ENCODE measurements at places on chromosomes 3 and 15.

GRCh38 chr3:50264383-50264963 is 4.5 kb upstream of the SEMA3B start:
- DNase-seq, result peak; percentile 99

- no peak for DNase-seq
These were observed 341.3 kb upstream of the ADAMTS9 start for GRCh38 chr3:65029130-65029529.

- DNase-seq, result no peak
These were observed 98.3 kb downstream of the CMSS1 start for GRCh38 chr3:99915906-99916432.

- no peak for DNase-seq
These were observed 35.3 kb downstream of the TCF12 start for GRCh38 chr15:56953790-56954189.

DNA sequence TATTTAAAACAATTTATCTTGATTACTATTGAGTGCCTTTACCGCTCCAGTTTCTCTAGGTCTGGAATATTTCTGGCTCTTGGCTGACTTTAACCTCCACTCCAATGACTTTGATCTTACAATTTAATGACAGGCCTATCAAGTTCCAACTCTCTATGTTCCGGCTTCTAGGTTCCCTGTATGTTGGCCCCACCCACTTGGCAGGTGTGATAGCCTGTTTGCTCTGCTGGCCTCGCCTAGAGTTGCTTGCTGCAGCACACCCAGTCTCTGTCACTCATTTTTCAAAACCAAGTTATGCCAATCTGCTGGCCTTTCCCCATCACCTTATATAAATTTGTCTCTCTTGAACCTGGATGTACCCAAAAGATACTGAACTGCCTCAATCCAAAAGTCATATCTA is 428.0 kb downstream of the ROBO1 start:
- DNase-seq, result no peak

GRCh38 chr3:149701206-149701976 is 43.6 kb upstream of the WWTR1 start:
- DNase-seq, result no peak

GRCh38 chr15:74869726-74870407 is 3.3 kb downstream of the SCAMP2 start:
- DNase-seq, result peak; percentile 42

GRCh38 chr3:68017069-68017468 is 362.7 kb upstream of the SUCLG2 start:
- DNase-seq, result no peak

- no peak for DNase-seq
These were observed 119.6 kb downstream of the GSK3B start for GRCh38 chr3:119974656-119975055.

- DNase-seq, result no peak
These were observed 9.3 kb downstream of the FOXL2 start for GRCh38 chr3:138937690-138938055.

DNA sequence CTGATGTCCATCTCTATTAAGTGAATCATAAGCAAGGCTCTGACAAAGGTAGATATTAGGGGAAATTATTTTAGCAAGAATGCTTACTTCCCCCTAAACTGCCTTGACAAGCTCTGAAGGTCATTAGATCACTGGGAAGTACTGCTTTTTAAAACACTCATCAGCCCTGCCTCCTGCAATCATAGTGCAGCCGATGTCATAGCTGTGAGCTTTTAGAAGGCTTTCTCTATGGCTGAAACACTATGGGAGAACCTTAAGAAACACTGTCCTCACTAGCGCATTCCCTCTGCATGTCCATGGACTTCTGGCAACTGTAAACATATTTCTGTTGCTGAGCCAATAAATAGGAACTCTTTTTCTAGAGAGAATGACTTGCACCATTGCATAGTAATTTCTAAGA is 38.7 kb upstream of the PTPRG start:
- DNase-seq, result no peak

DNA sequence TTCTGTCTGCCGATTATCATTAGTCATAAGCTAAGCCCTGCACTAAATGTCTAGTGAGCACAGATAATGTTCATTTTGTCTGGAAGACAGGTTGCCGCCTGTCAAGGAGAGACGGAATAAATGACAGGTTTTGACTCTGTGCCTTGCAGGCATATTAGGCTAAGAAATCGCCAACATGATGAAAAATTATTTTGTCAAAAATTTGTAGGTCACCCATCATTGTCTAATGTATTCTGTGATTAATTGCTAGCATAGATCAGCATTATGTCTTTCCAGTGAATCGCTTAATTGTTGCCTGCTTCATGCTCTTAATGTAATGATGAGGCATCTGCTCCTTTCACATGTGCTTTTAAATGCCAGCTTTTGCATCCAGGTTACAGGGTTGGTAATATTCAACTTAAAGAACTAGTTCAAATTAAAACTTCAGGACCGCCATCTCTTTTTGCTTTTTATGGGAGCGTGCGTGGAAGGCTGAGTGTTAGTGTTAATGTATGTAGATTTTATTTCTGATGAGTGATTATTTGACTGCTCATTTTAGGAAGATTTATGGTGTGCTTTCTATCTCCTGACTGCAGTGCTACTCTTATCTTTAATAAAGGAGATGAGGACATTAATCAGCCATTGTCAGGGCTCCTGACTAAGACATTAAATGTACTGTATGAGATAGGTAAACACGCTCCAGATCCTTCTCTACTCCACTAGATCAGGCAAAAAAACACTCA is 120.8 kb upstream of the MEIS2 start:
- no peak for DNase-seq

- DNase-seq, result no peak
These were observed 940 bp upstream of the ACY1 start for GRCh38 chr3:51982352-51982837.

GRCh38 chr3:107651782-107652181 is 129.0 kb downstream of the BBX start:
- no peak for DNase-seq

DNA sequence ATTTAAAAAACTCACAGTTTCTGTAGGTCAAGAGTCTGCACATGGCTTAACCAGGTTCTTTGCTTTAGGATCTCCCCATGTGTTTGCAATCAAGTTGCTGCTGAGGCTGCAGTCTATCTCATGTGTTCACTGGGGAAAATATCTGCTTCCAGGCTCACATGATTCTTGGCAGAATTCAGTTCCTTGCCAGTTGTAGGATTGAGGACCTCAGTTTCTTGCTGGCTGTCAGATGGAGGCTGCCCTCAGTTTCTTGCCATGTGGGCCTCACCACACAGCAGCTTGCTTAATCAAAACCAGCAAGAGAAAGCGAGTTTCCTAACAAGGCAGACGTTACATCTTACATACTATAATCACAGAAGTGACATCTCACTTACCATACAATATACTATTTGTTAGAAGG is 10.0 kb upstream of the TBC1D5 start:
- DNase-seq, result no peak

- DNase-seq, result no peak
These were observed 14.9 kb downstream of the SOX2 start for GRCh38 chr3:181726351-181727330.

DNA sequence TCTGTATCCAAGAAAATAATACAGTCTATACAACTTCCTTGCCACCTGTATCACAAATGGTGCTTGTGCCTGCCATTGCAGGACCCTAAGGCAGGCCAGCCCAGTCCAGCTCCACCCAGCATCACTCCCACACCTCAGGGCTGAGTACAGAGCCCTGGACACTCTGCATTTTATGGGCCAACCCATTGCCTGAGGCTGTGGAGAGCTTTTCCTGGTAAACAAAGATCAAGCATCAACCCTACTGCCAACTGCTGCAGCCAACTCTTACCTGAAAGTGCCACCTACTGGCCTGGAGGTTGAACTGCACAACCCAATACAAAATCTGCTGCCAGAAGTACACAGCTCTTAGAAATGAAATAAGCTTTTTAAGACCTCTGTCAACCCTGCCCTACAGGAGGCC is 1082.2 kb downstream of the NAALADL2 start:
- DNase-seq, result peak; percentile 50

DNA sequence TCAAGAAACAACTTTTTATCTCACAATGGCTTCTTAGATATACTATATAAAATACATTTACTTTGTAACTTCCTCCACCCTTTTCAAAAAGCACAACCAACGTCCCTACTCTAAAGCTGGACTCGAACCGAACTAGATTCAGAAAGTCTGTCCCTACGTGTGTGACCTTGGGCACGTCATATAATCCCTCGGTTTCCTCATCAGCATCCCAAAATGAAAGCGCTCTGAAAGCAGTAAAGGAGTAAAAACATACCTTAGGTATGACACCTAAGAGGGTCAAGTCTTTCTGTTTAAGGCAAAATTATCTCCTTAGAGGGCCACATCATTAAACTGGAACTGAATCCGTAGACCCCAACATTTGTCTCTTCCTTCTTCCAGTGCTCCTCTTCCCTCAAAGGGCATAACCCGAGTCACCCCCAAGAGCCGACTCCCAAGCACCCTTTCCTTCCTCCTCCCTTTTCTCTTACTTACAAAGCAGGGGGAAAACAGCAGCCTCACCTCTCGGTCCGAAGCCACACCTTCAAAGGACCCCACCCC is 663 bp downstream of the PDCD10 start:
- peak; percentile 35 for DNase-seq

DNA sequence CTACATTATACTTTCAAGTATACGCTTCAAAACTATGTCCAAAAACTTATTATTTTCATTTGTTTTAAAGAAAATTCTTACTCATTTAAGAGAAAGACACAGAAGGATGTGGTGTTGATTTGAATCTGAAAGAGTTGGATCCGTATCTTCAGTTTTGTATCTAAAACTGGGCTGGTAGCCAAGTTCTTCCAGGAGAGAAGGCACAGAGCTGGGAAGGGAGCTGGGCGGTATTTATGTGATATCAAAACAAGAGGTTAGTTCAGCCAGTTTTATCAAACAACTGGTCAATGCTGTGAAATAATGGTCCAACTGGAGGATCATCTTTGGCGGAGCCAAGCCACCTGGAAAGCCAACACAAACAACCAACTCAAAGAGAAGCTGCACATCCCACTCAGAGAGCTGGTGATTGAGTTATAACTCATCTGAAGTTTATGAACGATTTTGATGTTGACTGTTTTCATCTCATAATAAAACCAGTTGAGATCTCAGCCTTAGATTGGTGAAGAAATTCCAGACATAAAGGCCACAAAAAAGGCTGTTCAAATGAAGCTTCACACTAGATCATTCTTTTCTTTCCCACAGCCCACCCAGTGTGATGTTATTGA is 489.6 kb upstream of the RASGRP1 start:
- DNase-seq, result no peak

- peak; percentile 21 for DNase-seq
These were observed 88.0 kb upstream of the ACKR4 start for GRCh38 chr3:132509096-132509495.

DNA sequence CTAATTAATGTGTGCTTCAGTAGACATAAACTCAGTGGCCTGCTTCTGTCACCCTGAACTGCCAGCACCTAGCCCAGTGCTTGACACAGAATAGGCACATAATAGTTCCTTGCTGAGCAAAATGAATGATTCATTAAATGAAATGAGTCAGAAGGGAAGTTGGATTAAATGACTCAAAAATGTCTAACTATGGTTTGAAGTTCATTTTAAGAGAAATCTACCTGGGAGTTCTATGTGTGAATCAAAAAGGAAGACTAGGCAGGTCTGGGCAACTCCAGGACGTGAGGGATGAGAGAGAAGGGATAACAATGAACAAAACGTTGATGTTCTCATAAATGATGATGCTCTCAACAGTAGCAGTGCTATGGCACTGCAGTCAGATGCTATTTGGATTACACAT is 175.0 kb downstream of the CFAP20DC start:
- DNase-seq, result peak; percentile 65

GRCh38 chr3:99332718-99333117 is 305.7 kb upstream of the COL8A1 start:
- peak; percentile 84 for DNase-seq

DNA sequence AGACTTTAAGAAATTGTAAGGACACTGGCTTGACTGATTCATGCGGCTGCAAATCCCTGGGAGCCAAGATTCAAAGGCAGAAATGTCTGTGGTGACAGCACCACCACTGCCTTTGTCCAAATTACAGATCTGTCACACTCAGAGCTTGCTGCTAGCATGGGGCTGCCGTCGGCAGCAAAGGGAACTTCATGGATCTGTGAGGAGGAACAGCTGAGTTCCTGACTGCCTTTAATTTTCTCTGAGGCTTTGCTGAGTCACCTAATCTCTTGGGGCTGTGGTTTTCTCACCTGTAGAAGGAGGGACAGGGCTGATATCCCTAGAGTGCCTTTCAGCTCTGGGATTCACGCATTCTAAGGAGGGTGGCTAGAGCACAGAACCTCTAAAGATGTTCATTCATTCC is 4.1 kb upstream of the PAK6 start:
- DNase-seq, result no peak

- DNase-seq, result no peak
These were observed 528 bp upstream of the NIT2 start for GRCh38 chr3:100333970-100334487.

- peak; percentile 21 for DNase-seq
These were observed 297.5 kb upstream of the LYSMD4 start for GRCh38 chr15:100030586-100031229.

DNA sequence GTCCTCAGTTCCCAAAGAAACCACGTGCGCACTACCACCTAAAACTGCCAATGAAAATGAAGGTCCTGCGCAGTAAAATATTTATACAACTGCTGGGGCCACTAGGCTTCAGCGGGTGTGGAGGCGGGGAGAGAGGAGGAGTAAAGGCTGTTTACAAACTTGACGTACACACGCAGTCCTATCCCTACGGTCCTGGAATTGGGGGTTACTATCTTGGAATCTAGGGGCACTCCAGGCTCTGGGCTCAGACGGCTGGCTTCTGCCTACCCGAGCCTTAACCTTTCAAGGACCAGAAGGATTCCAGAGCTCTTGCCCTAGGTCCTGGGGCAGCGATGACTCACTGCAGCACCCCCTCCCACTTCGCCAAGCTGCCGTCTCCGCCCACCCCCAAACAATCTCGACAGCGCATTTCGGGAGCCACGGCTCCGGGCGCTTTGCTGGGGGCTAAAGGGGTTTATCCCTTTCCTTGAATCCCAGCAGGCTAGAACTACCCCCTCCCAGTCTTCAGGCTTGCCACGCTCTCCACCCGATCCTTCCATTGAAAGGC is 3.0 kb downstream of the ADAMTS9 start:
- no peak for DNase-seq

Data from EH (cell line).